ENCODE measurements at places on chromosomes 3 and 15.

DNA sequence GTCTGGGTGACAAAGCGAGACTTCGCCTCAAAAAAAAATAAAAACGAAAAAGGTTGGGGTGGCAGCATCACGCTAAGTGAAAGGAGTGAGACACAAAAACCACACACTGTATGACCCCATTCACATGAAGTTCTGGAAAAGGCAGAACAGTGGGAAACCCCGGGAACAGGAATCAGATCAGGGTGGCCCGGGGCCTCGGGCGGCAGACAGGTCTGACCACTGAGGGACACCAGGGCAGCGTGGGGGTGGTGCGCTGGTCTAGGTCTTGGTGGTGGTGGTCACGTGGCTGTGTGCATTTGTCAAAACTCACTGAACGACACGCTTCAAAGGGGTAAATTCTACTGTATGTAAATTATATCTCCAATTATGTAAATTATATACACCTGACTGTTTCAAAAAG lies 79.7 kb upstream of the PRR20G start:
- no peak for DNase-seq

GRCh38 chr15:42319206-42319605 lies 40.1 kb upstream of the CAPN3 start:
- DNase-seq, result no peak

- no peak for DNase-seq
These were observed 256.7 kb upstream of the KCNH8 start for GRCh38 chr3:18891641-18892040.

DNA sequence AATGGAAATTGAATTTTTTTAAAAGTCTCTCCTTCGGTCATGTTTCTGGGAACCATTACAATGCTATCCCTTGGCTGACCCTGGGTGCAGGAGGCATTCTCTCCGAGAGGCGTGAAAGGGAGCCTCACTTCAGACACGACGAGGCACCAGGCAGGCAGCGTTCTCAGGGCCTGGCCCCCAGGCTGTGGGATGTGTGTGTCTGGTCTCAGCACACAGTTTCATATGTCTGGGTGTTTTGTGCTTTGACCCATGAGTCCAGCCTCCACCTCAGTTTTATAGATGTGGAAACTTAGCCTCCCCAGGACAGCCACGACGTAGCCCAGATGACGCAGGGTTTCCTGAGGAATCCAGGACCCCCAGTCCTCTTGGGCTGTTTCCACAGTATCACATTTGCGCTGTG lies 34.0 kb downstream of the FGD5 start:
- no peak for DNase-seq

- no peak for DNase-seq
These were observed 15.4 kb downstream of the PLXNA1 start for GRCh38 chr3:126998320-126998719.

- no peak for DNase-seq
These were observed 72.1 kb downstream of the RSL24D1 start for GRCh38 chr15:55124616-55125015.

- no peak for DNase-seq
These were observed 241.2 kb downstream of the PYDC2 start for GRCh38 chr3:191702121-191702520.

DNA sequence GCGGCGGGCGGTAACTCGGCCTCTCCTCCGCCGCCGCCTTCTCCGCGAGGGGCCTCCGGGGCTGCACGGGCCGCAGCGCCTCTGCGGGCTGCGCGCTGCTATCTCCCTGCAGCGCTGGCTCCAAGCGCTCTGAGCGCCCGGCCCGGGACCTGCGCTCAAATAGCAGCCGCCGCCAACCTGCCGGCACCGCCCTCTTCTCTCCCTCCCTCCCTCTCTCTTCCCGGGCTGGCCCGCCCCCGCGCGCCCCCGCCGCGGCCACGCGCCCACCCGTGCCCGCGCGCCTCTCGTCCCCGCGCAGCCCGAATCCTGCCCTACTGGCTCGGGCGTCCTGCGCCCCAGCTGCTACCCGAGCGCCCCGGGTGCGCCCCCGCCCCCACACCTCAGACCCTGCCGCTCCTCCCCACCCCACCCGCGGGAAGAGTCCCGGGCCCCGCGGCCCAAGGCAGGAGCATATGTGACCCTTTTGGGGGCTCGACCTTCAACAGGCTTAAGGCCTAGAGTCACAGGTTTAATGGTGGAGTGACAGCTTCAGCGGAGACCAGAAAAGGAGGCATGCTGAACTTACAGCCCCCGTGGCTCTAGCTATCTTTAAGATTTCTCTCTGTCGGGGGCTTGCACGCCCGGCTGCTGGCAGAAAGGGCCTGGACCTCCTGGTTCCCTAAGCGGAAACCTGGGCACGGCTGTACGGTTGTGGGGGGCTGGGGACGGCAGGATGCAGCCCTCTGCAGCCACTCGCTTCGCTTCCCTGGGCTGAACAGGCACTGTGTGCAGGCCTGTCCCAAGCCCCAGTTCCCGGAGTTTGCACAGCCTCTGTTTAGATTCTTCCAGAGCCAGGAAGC lies at the start of gene CACNA2D2:
Gene CACNA2D2 (minus strand): TSS at position 131 of the 839 bp plus-strand sequence. CDS start 211 bp downstream, outside the sequence.
- DNase-seq, result peak; percentile 42

- DNase-seq, result no peak
These were observed 192.0 kb downstream of the XXYLT1 start for GRCh38 chr3:195078891-195079440.

DNA sequence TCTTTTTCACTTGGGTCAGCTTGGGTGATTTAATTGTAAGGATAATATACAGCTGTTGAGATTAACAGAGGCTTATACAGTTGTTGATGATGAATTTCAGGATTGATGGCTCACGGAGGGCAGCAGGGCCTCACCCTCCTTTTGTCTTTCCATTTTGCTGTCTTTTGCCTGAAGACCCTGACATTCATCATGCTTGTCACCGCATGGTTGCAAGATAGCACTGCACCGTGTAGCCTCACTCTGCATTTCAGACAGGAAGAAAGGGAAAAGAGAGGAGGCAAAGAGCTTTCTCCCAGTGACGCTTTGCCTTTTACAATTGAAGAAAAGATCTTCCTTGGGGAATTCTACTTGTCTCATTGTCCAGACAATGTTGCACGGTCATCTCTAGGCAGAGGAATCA lies 115.1 kb downstream of the TPRG1 start:
- no peak for DNase-seq

GRCh38 chr3:150419959-150420358 lies 11.9 kb downstream of the TSC22D2 start:
- DNase-seq, result no peak

- no peak for DNase-seq
These were observed 10.4 kb upstream of the IQCF6 start for GRCh38 chr3:51789437-51789836.

DNA sequence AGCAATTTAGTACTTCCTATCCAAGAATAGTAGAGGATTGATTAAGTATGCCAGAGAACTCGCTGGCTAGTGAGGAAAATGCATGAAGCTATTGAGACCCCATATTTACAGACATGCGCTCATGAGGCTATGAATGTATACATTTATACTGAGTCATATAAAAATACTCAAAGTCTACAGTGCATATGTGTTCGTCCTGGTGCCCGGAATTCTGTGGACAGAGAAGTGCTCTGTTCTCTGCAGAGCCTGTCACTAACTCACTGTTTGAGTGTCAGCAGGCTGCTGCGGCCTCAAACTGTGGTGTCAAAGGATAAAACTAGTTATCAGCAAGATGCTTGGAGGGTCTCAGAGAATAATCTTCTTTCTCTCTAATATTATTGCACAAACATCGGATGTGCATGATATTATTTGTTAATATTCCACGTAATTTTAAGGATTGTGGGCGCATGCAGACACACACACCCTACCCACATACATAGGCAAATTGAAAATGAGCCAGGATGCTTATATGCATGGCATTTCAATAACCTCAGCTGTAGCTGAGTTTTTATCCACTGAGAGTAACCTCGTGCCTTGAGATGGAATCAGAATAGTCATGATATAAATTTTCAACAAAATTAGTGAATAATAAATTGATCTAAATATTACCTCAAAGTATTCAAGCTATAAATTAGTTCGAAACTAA lies 50.0 kb upstream of the TSC22D2 start:
- DNase-seq, result no peak

- no peak for DNase-seq
These were observed 1.3 kb downstream of the HHLA2 start for GRCh38 chr3:108297647-108298046.

DNA sequence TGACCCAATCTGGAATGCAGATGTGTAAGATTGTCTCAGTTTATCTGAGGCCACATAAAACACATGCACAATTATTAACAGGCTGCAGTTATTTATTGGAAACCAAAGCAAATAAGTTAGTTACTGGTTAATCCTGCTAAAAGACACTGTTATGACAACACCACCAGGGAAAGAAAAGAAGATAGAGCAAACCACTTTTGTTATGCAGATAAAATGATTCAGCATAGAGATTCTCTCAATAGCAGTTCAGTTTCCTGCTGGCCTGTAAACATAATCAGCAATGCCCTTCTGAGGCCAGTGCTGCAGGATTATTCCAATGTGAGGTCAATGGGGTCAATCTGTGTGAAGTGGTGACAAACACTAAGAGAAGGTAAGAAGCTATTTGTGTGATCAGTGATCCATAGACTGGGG lies 244.4 kb downstream of the ZBTB20 start:
- DNase-seq, result no peak

DNA sequence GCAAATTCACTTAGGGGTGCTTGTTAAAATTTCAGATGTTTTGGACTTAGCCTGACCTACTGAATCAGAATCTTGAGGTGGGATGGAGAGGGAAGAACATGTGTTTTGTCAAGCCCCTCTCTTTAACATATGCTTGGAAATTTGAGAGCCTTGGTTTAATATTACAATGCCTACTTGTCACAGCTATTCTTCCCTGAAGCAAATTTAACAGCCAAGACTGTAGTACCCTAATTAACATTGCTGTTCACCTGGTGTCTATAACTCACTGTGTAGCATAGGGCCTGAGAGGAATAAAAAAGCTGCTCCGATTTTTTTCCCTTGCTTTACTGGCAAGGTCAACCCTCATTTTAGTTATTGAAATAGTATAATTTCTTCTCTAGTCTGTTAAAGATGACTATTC lies 880.1 kb downstream of the CADM2 start:
- no peak for DNase-seq

- no peak for DNase-seq
These were observed 107.5 kb upstream of the CHRM5 start for GRCh38 chr15:33860754-33861153.

GRCh38 chr15:101476756-101477155 lies 12.8 kb downstream of the PCSK6 start:
- DNase-seq, result no peak

- DNase-seq, result no peak
These were observed 28.0 kb upstream of the RAB11A start for GRCh38 chr15:65841121-65841930.

- no peak for DNase-seq
These were observed 79.7 kb upstream of the CDIN1 start for GRCh38 chr15:36499412-36500389.

GRCh38 chr3:69385723-69386555 lies at the start of gene FRMD4B:
FRMD4B (minus strand) TSS chr3:69386088; CDS start chr3:69385989, 99 bp downstream.
- DNase-seq, result no peak

DNA sequence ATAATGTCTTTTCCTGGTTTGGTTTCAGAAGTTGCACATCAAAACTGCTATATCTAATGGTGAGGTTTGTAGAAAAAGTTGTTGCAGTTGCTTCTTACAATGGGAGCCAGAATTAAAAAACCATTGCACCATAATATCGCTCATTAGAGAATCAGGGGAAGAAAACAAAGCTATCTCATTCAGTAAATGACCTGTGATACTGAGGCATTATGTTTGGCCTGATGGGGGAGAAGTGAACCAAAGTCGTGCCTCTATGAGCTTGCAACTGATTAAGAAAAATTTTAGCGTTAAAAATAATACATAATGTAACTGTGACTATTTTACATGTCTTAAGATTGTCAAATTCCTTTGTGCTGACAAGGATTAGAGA lies 60.2 kb upstream of the ARHGEF26 start:
- no peak for DNase-seq

DNA sequence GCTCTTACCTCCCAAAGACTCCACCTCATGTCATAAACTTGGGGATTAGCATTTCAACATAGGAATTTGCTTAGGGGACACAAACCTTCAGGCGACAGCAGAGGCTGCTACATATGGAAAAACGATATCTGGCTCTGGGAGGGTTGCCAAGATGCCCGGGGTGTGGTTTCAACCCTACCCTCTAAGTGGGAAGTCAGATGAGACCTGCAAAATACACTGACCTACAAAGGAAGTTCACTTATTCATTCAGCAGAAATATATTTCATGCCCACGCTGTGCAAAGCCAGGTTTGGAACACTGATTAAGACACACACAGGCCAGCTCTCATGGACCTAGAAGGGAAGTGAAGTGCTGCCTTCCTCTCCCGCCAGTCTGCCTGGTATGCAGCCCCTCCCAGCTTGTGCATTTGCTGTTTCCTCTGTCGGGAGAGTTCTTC lies 239.3 kb downstream of the FEZF2 start:
- DNase-seq, result no peak
